ENCODE measurements at places on chromosomes 7 and 10. TPM values are rescaled to one million over a fixed set of nuclear protein-coding genes. Genes with fewer than 3 reads are reported as not detected.

DNA sequence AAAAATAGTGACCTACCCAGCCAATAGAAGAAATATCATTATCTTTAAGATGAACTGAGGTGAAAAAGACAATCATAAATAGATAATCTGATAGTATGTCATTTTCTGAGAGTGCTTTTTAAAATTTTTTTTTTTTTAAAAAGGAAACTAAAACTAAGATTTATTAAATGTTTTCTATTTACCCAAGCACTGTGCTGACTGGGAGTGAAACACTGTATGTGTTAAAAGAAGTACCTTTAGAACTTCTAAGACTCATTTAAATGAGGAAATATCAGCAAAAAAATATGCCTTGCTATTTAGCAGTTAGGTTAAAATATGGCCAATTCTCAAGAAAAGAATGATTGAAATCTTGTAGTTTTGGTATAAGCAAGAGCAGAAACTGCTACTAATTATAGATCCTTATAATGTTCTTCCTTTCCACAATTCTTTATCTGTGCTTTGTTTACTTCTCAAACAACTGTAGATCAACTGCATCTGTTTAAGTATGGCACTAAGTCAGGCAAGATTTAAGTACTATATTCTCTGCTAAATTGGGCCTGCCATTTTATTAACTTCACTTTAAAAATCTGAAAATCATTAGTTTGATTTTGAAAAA, 39.5 kb upstream of the WNT2 start:
- DNase-seq, result no peak

- peak; percentile 53 for DNase-seq
Measured at GRCh38 chr10:103835096-103836050, 20.0 kb downstream of the SH3PXD2A start.

DNA sequence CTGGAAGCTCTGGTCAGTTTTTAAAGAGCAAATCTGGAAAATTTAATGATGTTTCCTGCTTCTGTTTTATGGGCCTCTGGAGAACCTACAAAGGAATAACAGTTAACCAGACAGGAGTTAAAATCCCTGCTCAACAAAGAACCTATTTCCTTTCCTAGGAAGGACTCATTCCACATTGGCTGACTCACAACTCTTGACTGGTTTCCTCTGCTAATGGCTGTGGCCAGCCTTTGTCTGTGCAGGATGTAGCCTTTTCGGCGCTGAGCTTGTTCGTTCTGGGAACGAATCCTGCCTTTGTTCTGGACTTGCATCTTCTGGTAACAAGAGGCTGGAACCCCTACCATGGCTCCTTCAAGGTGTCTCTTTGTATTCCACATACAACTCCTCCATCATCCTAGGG, 112.8 kb upstream of the PDCD4 start:
- peak; percentile 79 for DNase-seq

Gene LIPJ
- not detected for total RNA-seq

Gene NPVF
- total RNA-seq, result not detected
